ENCODE measurements at places on chromosomes 2 and 18.

- DNase-seq = no peak
These were observed 31.6 kb upstream of the MARCHF7 start for GRCh38 chr2:159680692-159681091.

DNA sequence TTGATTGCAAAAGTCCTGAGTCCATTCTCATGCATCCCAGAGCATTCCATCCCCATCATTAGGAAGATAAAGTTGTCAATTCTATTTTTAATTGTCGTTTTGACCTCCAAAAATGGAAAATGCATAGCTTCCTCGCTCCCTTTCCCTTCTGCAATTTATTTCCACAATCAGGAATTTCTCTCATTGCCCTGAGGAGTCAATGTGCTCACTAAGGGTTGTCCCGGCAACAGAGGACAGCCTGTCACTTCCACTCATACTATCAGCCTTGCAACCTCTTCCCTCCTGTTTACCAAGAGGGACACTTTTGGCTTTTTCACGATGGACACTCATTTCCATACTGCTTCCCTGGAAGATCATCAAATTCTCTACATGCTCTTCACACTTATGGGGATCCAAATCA, 164.8 kb downstream of the MYO5B start:
- no peak for DNase-seq

DNA sequence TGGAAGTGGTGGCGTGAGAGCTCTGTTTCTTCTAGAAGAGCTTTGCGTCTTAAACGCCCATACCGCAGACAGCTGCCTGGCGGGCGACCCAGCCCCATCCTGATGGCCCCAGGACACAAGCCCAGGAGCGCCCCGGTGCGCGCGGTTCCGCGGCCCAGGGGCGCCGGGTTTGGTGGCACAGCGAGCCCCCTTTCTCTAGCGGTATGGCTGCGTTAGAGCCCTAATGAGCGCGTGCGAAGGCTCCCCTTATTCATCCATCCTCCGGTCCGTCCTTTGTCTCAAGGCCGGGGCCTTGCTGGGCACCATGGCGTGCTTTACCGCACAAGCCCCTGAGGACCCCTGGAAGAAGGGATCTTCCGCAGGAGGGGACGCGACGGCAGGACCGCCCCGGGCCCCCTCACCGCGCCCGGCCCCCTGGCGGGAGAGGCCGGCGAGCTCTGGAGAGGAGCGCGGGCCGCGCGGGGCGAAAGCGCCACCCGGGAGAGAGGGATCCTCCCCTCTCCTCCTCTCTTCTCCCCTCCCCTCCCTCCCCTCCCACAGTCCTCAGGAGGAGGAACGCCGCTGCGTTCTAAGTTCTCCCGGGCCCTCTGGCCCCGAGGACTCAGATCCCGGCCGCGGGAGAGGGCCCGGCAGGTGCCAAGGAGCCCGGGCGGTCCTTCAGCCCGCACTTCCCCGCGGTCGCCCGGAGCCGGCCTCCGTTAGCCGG, 626 bp upstream of the SLC1A4 start:
- DNase-seq = no peak

DNA sequence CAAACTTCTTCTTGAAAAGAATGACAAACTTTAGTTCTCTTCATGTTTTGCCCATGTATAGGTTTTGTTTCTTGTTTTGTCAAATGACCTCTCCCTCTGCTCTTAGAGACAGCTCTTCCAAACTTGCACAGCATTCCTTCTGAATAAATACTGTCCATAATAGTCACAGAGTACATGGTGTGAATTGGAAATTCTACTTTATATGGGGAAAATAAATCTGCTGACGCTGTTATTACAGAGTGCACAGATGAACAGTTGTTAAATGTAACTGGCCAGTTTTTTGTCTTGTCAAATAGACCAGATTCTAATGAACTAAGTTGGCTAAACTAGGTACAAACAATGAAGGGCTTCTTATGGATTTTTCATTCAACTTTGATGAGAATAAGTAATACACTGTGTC, 115.8 kb upstream of the DTNA start:
- no peak for DNase-seq

GRCh38 chr2:220510668-220511067, 883.2 kb downstream of the SLC4A3 start:
- no peak for DNase-seq

GRCh38 chr2:240539906-240540305, 17.9 kb downstream of the ANKMY1 start:
- no peak for DNase-seq

DNA sequence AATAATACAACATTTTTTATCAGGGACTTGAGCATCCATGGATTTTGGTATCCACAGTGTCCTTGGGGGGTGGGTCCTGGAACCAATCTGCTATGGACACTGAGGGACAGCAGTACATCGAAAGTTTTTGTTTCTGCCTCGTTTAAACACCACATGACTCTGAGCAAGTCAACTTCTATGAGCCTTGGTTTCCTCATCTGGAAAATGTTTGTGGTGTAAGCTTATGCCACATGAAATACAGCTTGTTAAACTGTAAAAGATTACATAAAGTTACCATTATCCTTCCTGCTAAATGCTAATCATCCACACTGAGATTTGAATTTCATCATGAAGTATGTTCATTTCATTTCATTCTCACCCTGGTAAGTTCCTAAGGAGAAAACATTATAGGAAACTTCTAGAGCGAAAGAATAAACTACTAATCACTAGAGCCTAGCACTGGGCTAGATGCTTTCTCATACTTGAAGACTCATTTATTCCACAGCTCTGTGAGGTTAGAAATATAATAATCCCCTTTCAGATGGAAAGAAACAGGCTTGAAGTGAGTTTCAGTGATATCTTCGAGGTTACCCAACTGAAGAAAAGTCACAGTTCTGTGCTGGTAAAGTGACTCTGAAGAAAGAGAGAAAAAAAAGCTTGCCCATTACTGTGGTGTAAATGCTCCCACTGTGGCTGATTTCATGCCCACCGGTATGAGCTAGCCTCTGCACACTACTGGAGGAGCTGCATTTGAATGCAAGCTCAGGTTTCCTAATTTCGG, 29.2 kb downstream of the MCFD2 start:
- DNase-seq = no peak

DNA sequence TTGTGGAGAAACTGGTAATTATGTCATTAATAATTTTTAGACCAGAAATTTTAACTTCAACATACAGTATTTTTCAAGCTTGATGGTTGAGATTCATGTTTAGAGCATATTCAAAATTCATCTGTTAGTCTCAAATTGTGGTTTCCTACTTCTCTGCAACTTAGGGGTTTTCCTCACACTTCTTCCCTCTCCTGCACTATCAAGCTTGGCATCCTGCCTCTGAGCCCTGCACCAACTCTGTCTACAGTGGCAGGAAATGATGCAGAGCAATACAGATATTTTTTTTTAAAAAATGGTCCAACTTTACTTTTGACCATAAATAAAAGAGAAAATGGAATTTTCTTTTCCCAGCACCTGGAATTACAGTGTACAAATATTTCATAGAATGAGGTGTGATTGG, 247.3 kb downstream of the NUP35 start:
- no peak for DNase-seq

DNA sequence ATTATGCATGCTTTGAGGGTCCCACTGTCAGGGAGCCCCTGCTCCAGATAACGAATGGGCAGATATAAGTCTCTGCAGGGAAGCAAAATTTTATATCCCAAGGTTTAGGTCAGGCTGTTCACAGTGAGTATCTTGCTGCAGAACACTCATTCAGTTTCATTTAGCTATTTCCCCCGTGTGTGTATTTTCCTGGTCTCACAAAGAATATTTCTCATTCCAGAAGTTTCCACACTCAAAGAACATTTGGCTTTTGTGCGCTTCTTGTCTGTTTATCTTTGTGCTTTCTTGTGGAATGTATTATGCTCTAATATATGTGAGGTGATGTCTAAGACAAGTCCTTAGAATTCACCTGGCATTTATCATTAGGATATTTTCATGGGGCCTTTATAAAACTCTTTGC, 140.4 kb upstream of the MMADHC start:
- no peak for DNase-seq

DNA sequence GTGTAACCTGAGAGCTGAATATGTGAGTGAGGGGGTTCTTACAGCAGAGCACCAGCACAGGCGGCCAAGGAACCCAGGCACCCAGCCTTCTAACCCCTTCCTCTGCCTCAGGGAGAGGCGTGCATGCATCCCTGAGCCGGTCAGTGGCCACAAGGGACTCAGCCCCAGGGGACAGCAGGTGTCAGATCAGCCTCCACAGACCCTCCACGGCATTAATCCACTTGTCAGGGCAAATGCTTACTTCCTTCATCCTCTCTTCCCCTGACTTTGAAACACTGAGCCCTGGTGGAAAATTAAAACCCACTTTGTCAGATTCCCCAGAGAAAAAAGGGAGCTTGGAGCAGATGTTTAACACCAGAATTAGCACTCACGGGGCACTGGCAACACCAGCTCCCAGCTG, 60.5 kb upstream of the SMAD2 start:
- no peak for DNase-seq

- DNase-seq = no peak
These were observed 154.7 kb downstream of the DYSF start for GRCh38 chr2:71608034-71608433.

DNA sequence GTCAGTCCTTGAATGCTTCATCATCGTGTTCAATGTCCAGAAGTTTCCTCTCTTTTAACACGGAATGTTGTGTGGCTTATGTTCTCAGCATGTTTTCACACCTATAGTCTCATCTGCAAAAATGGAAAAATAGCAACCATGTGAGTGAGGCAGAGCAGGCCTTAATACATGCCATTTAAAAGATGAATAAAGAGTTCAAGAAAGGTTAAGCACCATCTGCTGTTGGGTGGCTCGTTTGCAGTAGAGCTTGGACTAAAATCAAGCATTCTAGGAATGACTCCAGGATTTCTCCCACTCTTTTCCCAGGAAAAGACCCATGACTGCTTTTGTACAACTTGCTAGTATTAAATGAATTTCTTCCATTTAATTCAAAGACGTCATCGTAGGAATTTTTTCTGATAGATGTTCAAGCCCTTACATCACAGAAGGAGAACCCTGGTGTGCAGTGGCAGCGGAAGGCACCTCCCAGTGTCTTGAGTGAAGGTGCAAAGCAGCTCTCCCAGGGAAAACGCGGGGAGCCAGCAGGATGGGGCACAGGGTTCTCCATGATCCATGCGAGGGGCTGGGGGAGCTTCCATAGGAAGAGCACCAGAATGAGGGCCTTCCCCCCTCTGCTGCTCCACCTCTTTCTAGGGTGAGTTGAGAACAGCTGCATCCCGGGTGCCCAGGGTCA, 9.6 kb downstream of the DCDC2C start:
- no peak for DNase-seq

DNA sequence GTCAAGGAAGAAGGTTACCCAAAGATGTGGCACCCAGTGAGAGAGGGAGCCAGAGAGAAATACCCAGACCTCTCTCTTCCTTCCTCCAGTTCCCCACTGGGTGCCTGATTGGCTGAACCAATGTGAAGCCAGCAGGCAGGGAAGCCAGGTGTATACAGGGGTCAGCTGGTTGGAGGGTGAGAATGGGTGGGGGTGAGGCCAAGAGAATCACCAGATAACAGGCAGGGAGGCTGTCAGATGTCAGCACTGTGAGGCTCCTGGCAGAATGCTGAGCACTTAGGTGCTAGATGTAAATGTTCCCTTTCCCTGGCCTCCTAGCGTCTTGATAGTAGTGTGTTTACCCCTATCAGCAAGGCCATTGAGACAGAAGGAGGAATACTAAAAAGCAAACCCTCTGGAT, 104.0 kb upstream of the MGAT5 start:
- no peak for DNase-seq

- no peak for DNase-seq
These were observed 129.4 kb upstream of the CNTNAP5 start for GRCh38 chr2:123895651-123896050.

DNA sequence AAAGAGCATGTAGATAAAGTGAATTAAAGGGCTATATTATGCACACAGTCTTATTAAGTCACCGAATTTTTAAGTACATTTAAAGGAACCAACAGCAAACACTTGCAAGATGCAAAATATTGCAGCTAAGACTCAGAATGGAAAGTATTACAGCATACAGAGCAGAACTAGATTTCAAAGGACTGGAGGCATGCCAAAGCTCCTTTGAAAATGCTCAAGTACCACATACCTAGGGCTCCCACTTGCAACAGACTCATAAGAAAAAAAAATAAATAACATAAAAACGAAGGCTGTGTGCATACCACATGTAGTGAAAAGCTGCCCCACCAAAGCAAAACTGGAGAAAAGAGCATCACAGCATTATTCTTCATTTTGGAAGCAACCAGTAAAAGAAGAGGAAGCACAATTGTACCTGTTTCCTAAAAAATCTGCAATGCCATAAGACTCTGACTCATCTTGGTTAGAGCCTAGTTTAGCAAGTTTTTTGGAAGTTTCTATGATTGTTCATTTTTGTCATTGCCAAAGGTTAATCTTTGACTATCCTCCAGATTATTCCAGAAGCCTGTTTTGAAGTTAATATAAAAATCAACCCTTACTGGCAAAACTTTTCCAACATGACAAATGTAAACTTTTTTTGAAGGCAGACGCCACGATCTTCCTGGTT, 306.0 kb upstream of the COL3A1 start:
- no peak for DNase-seq

- DNase-seq = no peak
These were observed 8.4 kb downstream of the POU3F3 start for GRCh38 chr2:104862058-104862941.

DNA sequence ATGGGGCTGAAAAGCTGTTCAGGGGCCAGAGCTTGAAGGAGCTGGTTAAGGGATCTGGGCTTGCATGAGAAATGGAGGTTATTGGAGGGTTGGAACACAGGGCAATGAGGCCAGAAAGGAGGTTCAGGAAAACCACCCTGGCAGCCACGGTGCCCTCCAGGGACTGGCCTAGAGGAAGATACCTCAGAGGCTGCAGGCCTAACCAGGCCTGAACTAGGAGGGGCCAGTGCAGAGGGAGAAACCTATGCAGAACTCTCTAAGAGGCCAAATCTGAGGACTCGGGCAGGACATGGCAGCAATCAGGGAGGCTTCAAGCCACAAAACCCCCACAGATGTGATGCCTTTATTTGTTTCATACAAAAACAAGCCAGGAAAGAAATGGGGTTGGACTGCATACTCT, 66.8 kb downstream of the BIN1 start:
- DNase-seq = no peak

DNA sequence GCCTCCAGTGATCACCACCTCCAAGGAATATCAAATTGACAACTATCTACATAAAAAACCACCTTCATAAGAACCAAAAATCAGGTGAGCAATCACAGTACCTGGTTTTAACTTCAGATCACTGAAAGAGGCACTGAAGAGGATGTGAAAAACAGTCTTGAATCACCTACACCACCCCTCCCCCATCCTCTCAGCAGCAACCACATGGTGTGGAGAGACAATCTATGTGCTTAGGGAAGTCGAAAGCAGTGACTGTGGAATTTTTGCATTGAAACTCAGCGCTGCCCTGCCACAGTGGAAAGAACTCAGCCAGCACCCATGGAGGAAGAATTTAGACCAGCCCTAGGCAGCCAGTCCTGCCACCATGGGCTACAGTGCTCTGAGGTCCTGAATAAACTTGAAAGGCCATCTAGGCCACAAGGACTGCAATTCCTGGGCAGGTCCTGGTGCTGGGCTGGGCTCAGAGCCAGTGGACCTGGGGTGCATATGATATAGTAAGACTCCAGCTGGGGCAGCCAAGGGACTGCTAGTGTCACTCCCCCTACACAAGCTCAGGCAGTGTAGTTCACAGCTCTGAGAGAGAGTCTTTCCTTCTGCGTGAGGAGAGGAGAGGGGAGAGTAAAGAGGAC, 75.6 kb downstream of the ATL2 start:
- DNase-seq = no peak
